ENCODE measurements at places on chromosomes 2 and 18.

GRCh38 chr2:230796280-230796862, 68.4 kb upstream of the ITM2C start:
- DNase-seq: no peak

GRCh38 chr2:70887208-70887549, 48.5 kb upstream of the ATP6V1B1 start:
- DNase-seq: no peak

DNA sequence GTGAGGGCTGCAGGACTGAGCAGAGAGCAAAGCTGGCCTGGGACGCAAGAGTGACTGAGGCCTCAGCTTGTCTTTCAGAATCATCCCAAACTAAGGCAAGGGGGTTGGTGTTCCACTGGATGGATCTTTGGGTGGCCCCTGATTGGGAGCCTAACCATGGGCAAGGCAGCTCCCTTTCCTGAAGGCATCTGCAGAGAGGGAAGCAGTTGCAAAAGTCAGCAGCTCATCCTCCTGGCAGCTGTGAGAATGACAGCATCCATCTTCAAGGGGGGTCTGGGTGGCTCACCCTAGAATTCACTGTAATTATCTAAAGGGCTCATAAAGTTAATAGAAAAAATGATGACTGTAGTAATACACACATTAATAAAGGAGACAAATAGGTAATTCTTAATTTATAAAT, 46.5 kb upstream of the RAB31 start:
- DNase-seq: no peak

GRCh38 chr2:235567842-235568241, 74.0 kb downstream of the AGAP1 start:
- DNase-seq: no peak

DNA sequence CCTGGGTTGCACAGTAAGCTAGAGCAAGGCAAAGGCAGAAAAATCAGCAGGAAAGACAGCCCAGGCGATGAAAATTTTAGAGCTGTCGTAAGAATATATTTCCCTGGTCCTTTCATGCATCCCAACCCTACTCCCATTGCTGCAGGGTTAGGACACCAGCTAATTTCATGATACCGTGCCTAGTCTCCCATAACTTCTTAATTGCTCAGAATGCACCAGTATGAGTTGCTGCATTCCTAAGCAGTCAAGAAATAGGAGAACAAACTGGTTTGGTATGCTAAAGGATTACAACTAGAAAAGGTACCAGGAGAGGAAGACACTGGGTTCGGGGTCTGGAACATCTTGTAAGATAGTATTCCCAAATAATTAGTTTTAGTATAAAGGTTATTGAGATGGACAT, 269.4 kb upstream of the NRXN1 start:
- no peak for DNase-seq

- peak; percentile 32 for DNase-seq
These were observed 1029.1 kb upstream of the KLHL29 start for GRCh38 chr2:22355816-22356433.

All from stimulated activated CD4-positive, alpha-beta T cell treated with anti-CD3 and anti-CD28 coated beads, Interleukin-4, amount 100 ng/mL, for 1 hour (primary cell).